ENCODE measurements at places on chromosomes 11 and 22. TPM values are rescaled to one million over a fixed set of nuclear protein-coding genes. Genes with fewer than 3 reads are reported as not detected.

OR2AT4 gene
- total RNA-seq, result not detected

MPZL3 gene
- 0.12 TPM for total RNA-seq

NELL1 gene
- total RNA-seq, result not detected

KRTAP5-4 gene
- total RNA-seq, result not detected

SMTNL1 gene
- not detected for total RNA-seq

DEUP1 gene
- total RNA-seq, result not detected

C1QTNF6 gene
- total RNA-seq, result 12.9 TPM

RBMXL2 gene
- total RNA-seq, result 0.08 TPM

TMEM191B gene
- 0.60 TPM for total RNA-seq

PICALM gene
- total RNA-seq, result 278 TPM

ACCS gene
- 4.6 TPM for total RNA-seq

CSF2RB gene
- total RNA-seq, result 1.1 TPM

SCGB1D2 gene
- total RNA-seq, result not detected

PHOX2A gene
- not detected for total RNA-seq

ZNF214 gene
- total RNA-seq, result 4.4 TPM

NRXN2 gene
- total RNA-seq, result 29.0 TPM

DDTL gene
- total RNA-seq, result 11.0 TPM

MRGPRX3 gene
- not detected for total RNA-seq

MS4A12 gene
- not detected for total RNA-seq

IGSF22 gene
- 0.23 TPM for total RNA-seq

GPHA2 gene
- total RNA-seq, result not detected

NAP1L4 gene
- 81.2 TPM for total RNA-seq

NAALAD2 gene
- total RNA-seq, result 0.35 TPM

MPPED1 gene
- total RNA-seq, result not detected

MYEOV gene
- total RNA-seq, result not detected

FAT3 gene
- total RNA-seq, result 0.08 TPM

CHRNA10 gene
- total RNA-seq, result 1.1 TPM

MRGPRF gene
- total RNA-seq, result 2.1 TPM

PLCB3 gene
- 43.6 TPM for total RNA-seq

KCTD14 gene
- total RNA-seq, result 1.1 TPM

F2 gene
- not detected for total RNA-seq

A4GALT gene
- 31.9 TPM for total RNA-seq

ZNF280B gene
- total RNA-seq, result 0.12 TPM

LINC01488 gene
- total RNA-seq, result 0.08 TPM

AASDHPPT gene
- 52.8 TPM for total RNA-seq

SMIM35 gene
- total RNA-seq, result not detected

OR8A1 gene
- not detected for total RNA-seq

ANGPTL5 gene
- total RNA-seq, result not detected

DMC1 gene
- 1.1 TPM for total RNA-seq

TALDO1 gene
- 177 TPM for total RNA-seq

C11orf91 gene
- not detected for total RNA-seq

MOV10L1 gene
- 0.23 TPM for total RNA-seq

HEPACAM gene
- not detected for total RNA-seq

MAPK8IP1 gene
- 3.3 TPM for total RNA-seq

OR4C15 gene
- total RNA-seq, result not detected

JHY gene
- total RNA-seq, result 0.98 TPM

OSM gene
- total RNA-seq, result not detected

ALDH3B1 gene
- 18.6 TPM for total RNA-seq

TMA7B gene
- not detected for total RNA-seq

MFRP gene
- not detected for total RNA-seq

ACER3 gene
- 13.3 TPM for total RNA-seq

DRD4 gene
- not detected for total RNA-seq

VPS37C gene
- 4.8 TPM for total RNA-seq

OR2AG2 gene
- 0.08 TPM for total RNA-seq
